ENCODE measurements at places on chromosomes 11 and 22.

DNA sequence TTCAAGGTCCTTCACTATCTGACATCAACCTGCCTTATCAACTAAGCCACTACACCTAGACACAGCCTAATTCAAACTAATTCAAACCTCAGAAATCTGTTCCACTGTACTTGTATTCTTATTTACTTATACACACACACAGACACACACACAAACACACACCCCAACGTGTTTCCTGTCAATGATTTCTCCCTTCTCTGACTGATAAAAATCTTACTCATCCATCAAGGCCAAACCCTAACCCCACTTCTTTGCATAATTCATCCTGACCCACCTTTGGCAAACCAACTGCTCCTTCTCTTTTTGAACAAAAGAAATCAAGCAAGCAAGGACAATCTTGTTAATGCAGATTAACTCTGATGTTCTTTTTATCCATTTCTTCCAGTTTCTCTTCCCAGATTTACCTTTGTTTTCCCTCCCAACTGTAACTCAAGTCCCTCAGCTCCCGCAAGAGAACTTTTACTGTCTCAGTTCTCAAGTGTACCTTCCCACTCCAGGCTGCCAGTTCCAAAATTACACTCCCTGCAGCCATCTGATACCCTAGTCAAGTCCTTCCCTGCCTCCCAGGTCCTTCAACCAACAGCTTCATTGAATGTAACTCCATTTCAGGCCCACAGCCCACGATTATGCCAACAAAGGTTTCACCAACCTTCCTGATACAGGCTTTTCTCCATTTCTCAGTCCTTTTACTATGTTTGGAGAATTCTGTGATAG is 78.3 kb downstream of the PAK1 start:
- DNase-seq, result no peak

DNA sequence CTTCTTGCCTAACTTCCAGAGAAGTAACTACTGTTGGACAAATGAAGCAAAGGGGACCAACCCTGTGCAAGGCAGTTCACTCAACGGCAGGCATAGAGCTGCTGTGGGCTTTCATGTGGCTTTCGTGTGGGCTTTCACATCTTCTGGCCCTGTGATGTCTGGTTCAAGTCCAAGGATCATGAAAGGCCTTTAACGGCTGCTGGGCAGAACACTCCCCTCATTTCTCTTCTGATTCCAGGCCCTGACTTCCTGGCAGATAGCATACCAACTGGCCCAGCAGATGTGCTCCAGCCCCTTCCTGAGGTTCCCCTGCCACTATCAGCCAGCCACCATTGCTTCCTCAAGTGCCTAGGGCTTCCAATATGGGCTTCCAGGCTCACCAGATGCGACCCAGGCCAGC is 28.7 kb upstream of the CTR9 start:
- no peak for DNase-seq

- DNase-seq, result no peak
Observed at GRCh38 chr22:44732661-44733060, 19.7 kb upstream of the ARHGAP8 start.

DNA sequence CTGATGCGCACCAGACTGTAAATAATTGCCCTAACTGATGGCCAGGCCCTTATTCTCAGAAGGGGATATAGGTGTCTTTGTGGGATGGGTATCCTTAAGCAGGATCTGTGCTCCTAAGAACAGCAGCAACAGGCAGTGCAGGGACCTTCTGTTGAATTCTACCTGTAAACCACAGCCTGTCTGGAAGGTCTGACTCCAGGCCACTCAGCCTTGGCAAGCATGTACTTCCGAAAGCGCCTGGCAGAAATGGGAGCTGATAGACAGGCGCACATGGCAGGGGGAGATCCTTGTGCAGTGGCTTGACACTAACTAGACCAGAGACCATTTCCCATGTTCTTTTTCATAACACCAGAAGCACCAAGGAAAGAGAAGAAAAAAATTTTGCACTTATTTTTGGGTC is 59.0 kb downstream of the C22orf31 start:
- DNase-seq, result no peak

- peak; percentile 57 for DNase-seq
Observed at GRCh38 chr11:44621140-44621681, 55.7 kb downstream of the CD82 start.

- DNase-seq, result no peak
Observed at GRCh38 chr11:113147249-113147648, 167.1 kb upstream of the TTC12 start.

GRCh38 chr22:37182101-37182948 is 5.7 kb downstream of the C1QTNF6 start:
- DNase-seq, result no peak

DNA sequence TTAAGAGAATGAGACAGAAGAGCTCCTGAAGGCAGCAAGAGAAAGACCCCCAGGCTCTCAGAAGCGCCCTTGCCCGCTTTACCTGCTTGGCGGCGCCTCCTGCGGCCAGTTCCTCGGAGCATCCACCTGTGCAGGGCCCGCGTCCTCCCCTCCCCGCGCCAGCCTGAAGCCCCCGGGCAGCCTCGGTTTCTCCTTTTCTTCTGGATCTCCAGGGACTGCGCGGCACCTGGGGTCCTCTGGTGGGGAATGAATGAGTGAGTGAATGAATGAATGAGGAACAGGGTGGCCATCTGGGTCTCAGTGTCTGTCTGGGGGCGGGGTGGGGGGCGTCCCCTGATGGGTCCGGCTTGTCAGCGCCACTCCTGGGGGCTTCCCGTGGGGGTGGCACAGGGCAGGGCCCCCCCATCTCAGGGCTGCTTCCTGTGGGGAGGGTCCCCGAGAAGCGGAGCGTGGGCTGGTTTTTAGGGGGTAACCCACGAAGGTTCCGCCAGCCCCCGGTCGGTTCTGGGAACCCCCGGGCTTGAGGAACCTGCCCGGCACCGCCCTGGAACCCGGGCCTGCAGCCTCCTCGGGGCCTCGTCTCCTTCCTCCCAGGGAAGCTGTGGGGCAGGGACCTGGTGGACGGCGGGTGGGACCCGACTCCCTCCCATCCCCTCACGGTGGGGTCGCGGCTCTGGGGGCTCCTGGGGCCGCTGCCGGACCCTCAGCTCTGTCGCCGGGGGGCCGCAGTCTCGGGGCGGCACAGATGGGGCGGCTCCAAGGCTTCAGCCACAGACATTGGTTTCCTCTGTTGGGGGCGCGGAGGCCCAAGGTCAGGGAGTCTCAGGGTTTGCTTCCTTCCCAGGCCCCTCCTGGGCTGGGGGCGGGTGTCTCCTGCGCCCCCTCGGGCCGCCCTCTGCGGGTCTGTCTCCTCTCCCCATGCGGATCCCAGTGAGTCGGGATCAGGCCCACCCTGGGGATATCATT is 8.3 kb upstream of the KRTAP5-7 start:
- DNase-seq, result no peak

GRCh38 chr11:132111838-132112237 is 741.4 kb downstream of the NTM start:
- DNase-seq, result peak; percentile 88

- DNase-seq, result no peak
Observed at GRCh38 chr11:111445586-111445985, 66.5 kb upstream of the POU2AF1 start.

DNA sequence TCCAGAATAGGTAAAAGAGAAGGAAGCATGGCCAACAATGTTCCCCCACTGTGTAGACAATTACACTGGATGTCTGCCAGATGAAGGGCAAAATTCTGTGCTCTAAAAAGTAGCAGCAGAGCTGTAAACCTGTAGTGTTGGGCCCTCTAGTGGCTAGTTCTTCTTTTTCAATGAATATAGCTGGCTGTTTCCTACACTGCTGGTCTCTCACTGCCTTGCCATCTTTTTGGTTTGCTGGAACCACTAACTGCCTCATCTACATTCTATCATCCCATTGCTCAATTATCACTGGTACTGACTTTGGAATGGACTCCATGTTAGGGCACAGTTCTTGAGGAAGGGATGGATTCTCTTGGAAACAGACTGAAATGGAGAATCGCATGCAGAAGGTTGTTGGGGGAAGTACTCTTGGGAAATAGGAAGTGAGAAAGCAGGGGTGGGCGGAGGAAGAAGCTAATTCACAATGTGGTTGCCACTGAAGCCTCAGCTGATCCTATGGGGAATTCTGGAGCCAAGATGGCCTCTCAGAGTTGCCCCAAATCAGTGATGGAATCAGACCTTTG is 17.9 kb downstream of the KCNE3 start:
- DNase-seq, result peak; percentile 79

- DNase-seq, result peak; percentile 36
Observed at GRCh38 chr11:69210310-69211035, 54.7 kb downstream of the SMIM38 start.

DNA sequence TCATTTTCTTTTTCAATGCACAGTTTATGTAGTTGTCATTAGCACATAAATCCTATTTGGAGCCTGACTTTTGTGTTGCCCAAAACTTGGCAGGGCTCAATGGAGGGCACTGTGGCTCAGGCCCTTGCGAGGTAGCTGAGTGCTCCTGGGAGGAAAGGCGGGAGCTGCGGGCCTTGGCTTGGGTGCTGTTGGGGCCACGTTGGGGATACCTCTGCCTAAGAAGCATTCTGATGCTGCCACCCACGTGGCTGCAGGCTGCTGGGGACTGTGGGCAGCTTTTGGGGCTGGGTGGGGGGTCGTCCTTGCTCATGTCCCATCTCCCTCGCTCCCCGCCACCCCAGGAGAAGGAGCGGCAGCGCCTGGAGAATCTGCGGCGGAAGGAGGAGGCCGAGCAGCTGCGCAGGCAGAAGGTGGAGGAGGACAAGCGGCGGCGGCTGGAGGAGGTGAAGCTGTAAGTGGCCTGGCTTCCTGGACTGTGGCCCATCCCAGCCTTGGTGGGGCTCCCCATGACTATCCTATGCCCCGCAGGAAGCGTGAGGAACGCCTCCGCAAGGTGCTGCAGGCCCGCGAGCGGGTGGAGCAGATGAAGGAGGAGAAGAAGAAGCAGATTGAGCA is 20.9 kb downstream of the INCENP start:
- DNase-seq, result no peak

- DNase-seq, result no peak
Observed at GRCh38 chr11:72519220-72519881, 85.0 kb upstream of the CLPB start.

DNA sequence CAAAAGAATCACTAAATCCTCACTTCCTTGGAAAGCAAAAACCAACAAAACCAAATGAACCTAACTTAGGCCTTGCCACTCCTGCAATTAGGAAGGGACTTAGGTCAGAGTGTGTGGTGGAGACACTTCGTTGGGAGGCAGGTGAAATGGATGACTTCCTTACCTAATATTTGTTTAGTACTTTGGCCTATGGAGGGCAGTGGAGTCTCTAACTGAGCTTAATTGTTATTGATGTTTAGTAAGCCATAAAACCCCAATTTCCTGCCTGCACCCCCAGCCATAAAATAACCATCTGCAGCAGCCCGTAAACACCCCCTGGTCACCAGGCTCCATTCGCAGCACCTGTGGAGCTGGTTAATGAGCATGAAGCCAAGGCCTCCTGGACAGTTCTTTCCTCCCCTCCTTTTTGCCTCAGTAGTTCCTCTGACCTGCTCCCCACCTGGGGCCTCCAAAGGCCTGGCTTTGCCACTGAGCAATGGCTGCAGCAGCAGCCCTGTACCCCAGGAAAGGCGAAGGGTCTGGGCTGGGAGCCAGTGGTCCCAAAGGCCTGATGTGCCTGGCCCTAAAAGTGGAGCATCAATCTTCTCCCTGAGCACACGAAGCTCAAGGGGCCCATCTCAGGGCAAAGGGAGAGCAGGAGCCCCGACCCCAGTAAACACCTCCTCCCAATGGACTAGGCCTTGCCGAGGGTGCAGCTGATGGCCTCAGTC is 15.6 kb upstream of the SYT13 start:
- DNase-seq, result no peak

DNA sequence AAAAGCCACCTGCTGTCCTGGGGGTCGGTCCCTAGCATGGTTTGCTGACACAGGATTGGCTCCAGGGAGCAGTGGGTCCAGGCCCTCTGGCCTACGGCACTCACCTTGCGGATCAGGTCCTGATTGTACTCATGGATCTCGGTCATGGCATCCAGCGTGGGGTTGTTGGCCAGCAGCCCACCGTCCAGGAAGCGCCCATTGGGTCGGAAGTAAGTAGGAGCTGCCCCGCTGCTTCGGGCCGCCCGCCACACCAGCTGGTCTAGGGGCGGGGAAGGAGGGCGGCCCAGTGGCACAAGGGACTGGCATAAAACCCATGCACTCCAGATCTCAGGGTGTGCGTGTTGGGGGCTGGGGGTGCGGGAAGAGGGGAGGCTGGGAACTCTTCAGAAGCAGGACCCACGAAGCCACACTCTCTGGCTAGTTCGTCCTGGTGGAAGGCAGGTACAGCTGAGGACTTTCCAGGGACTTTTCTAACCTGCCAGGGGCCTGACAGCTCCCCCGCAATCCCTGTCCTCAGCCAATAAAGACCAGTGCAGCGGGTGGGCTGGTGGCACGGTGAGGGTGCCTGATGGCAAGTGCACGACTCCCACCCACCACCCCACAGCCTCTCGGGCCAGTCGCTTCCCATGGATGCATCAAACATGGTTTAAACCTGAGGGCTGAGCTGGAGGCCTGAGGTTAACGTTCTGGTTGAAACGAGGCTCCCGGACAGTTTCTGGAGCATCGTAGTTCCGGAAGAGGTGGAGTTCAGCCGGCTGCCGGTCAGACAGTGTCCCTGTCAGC is 5.1 kb upstream of the BAIAP2L2 start:
- DNase-seq, result no peak

DNA sequence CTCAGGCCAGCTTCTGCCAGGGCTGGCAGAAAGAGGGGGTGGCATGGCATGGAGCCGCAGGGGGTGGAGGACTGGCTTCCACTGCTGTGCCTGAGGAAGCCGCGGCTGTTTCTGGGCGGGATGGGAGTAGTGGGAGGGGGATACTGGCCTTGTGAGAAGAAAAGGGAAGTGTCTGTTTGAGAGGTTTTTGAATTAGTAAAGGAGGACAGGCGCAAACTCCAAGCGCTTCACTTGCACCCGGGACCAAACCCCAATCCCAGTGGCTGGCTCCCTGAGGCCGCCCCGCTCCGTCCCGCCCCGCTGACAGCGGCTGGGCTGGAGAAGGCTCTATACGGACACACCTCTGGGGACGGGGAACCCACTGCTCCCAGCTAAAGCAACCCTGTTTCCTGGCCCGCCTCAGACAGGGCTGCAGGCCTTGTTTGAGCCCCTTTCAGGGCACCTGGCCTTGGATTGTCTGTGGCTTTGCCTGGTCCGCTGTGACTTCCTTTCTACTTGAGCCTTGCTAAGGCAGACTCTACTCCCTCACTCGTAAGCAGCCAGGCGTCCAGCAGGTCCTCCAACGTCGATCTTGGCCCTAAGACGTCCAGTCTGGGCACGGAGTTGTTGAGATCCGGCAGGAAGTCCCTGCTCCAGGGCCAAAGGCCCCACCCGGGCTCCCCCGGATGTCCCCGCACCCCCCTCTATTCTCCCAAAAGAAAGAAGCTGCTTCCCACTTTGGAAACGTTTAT is 2.2 kb downstream of the APOA1 start:
- DNase-seq, result no peak
